WERI-Rb-1 (cell line): ENCODE measurements at places on chromosomes 4 and X.

GRCh38 chr4:159171287-159171686 is 68.4 kb downstream of the RAPGEF2 start:
- DNase-seq = no peak

- no peak for DNase-seq
Measured at GRCh38 chr4:26964994-26965393, 104.4 kb downstream of the STIM2 start.

DNA sequence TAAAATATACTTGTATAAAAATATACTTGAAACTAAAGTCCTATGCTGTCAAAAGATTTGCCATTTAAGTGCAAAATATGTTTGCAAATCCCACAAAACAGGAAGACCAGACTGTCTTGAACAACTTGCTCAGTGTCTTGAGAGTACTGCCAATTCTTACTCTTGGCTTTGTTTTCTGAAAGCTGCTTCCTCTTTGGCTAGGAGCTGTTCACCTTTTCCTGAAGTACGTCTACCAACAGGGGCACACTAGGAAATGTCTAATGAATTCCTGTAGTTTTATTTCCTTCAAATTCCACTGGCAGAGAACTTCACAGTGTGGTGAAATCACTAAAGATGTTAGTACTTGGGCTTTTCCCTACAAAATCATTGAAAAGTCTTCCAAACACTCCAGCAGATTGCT is 46.4 kb upstream of the ABCG2 start:
- no peak for DNase-seq

DNA sequence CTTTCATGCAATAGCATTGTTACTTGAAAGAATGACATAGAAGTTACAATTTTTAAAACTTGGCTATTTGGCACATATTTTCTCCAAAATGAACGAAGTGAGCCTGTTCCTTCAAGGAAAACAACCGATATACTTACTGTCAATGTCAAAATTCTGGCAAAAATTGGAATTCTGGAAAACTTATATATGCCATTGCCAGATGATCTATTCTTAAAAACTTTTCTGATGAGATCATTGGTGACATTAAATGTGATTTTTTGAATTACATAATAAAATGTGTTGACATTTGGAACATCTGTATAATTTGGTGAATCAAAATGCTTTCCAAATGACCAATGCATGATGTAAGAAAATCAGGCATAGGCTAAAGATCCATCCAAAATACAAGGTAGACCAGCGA is 209.0 kb downstream of the SCFD2 start:
- DNase-seq = no peak

- DNase-seq = no peak
Measured at GRCh38 chr4:183921335-183921734, 16.2 kb downstream of the STOX2 start.
